Right forelimb (tissue), 1 donor: ENCODE measurements at places on chromosomes 11 and 22.

GRCh38 chr22:41308054-41308453 lies 6.7 kb downstream of the ZC3H7B start:
- no peak for DNase-seq

DNA sequence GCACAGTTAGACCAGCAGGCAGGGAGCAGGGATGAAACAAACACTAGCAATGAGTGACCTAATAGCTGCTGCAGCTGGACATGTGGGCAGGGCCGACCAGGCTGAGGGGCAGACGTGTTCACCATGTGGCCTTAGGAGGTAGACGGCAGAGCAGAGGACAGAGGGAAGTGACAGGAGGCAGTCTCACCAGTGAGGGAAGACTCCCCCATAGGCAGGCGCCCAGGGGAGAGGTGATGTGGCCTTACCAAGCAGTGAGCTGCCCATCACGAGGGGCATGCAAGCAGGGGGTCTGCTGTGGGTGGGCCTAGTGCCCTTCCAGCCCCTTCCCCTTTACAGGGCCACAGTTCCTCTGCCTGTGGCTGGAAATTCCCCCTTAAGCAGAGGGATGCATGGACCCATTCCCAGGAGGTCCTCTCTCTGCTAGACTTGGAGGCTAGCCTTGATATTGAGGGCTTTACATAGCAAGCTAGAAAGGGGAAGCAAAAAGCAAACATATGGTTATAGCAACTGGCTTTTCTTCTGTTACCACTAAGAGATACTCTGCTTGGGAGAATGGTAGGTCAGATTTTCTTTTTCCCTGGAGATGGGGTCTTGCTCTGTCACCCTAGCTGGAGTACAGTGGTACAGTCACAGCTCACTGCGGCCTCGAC lies 67.6 kb downstream of the MPPED1 start:
- DNase-seq = no peak

DNA sequence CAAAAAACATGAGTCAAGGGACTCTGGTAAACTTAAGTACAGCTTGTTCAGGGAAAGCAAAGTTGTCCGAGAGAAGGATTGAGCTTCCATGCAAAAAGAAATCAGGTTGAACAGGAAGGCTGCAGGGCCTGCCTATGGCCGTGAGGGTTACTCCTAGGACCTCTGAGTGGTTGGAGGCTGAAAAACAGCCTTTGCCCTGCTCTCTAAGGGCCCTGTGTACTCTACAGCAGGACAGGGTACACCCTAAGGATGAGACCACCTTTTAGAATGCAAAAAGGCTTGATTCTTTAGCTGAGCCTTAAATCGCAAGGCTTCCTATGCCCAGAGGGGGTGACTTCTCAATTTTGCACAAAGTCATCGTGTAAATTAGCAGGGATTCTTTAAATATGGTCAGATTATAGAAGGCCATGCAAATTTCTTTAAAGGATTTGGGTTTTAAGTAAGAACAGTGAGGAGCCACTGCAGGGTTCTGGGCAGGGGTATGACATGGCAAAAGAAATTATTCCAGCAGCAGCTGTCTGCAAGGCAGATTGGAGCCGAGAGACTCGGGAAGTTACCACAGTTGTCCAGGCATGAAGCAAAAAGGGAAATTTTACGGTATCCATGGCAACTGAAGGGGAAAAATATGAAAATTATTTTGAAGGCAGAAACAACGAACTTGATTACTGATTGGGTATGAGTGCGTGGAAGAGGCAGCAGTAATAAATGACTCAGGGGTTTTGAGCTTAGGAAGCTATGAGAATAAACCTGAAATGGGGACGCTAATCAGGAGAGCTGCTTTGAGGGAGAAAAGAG lies 91.8 kb downstream of the FAM76B start:
- DNase-seq = no peak

GRCh38 chr11:101083335-101083734 lies 46.3 kb downstream of the PGR start:
- no peak for DNase-seq

GRCh38 chr22:45783690-45784089 lies 112.1 kb downstream of the ATXN10 start:
- DNase-seq = no peak

- DNase-seq = no peak
These were observed 320.2 kb upstream of the PLET1 start for GRCh38 chr11:112580864-112581263.
